ENCODE measurements at places on chromosomes 7 and 10.

- DNase-seq: no peak
Observed at GRCh38 chr10:3538656-3539531, 246.1 kb downstream of the KLF6 start.

DNA sequence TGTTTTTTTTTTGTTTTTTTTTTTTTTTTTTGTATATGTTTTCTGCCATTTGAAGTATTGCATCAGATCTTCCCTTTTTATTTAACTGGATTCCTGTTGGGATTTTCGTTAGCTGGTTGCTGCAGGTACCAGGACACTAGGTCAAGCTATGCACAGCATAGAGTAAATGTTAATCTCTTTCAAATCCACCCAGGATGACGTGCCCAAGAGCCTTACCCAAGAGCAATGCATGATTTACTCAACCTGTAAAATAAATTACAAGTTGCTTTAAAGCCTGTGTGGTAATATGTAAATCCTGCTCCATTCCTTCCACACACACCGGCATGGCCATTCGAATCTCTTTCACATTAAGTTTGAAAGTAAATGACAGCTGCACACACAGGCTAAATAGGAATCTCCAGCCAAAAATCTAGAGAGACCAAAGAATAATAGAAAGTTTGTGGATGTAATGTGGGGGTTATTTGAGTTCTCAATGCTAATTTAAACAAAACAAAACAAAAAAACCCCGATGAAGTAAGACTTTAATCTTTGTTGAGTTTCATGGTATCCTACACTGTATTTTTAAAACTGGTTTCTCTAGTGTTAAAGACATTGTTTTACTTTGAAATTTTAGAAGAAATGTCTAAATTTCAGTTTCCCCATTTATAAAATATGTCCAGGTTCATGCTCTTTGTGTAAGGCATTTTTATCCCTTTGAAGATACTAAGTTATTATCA lies 167.9 kb downstream of the FRMD4A start:
- DNase-seq: no peak

DNA sequence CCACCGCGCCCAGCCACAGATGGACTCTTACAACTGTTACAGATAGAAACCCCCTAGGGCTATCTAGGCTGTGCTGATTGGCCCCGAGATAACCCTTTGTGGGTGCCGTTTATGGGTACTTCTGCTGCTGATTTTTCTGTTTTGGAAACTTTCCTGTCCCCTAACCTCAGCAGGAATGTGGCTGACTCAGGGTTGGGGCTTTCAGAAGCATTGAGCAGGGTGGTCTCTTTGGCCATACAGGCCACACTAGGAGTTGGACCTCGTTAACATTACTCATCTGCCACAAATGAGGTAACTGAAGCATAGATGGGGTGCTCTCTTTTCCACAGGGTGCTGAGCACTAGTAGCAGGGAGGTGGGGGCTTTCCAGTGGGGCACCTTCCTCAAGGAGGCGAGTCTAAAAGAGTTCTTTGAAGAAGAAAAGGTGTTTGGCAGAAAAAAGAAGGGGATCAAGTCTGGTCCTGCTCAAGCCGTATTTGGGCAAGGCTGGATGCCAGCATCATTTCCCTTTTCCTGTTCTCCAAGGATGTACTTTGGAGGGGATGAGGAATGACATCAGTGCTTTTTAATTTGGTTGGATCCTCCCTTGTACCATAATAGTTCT lies 6.4 kb downstream of the ZSCAN25 start:
- DNase-seq: no peak

DNA sequence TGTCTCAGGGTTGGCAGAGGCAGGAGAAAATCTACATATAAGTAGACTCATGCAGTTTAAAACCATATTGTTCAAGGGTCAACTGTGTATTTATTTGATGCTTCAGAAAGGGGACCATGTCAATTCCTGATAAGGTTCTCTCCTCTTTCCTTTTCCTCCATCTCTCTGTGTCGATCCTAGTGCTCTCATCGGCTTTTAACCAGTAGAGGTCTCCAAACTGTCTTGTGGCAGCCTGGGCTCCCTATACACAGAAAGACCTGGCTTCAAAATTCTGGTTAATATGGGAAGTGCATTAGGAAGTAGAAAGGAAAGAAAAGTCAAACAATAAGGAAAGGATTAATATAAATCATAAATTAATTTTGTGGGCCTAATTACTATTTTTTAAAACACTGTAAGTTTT lies 304.4 kb upstream of the C7orf33 start:
- DNase-seq: no peak

DNA sequence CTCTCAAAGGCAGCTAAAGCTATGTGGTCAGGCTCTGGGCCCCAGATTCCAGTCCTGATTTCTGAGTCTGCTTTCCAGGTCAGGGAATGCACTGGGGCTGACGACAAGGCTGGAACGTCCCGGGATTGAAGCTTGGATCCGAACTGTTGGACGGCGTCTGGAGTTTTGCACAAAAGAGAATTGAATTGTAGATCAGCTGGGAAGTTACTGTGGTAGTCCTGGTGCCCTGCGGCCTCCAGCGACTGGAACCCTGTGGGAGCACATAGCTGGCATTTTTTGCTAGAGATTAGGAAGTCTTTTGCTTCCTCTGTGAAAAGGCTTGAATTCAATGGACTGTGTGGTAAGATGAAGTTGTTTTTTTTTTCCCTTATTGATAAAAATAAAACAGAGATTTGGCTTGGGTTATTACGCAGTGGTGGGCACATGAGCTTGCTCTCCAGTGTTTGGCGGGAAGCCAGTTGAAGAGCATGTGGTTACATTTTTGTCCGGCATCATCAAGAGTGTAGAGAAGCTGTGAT lies at the start of gene HK1:
TSS of gene HK1 (plus strand) at position 51 of the 518 bp plus-strand sequence.
- DNase-seq: no peak

DNA sequence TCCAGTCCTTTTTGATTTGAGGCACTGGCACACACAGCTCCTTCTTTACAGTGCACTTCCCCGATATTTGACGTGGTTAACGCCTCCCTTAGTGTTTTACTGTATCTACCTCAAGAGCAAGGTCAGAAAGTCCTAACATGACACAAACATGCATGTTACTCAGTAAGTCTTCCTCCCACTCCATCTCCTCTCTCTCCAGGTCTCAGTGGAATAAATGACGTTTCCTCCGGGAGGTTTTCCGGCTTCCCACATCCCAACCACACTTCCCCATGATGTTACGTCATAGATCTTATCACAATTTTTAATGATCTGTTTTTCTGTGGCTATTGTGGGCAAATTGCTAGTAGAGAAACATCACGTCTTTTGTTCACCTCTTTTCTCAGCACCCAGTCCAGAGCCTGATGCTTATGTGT lies 165.7 kb downstream of the PTPN20 start:
- DNase-seq: no peak

All from stimulated activated CD8-positive, alpha-beta memory T cell treated with anti-CD3 and anti-CD28 coated beads, Interleukin-4, amount 100 ng/mL, for 24 hours (primary cell).